ENCODE measurements at places on chromosomes 12 and 14. TPM values are rescaled to one million over a fixed set of nuclear protein-coding genes. Genes with fewer than 3 reads are reported as not detected.

GRCh38 chr14:87944987-87945604 is 47.9 kb downstream of the GALC start:
- DNase-seq, result no peak

AGAP2 gene
- 0.35 TPM for total RNA-seq

- DNase-seq, result no peak
Observed at GRCh38 chr12:112283546-112283945, 98.7 kb downstream of the HECTD4 start.

CLBA1 gene
- 3.5 TPM for total RNA-seq

DNA sequence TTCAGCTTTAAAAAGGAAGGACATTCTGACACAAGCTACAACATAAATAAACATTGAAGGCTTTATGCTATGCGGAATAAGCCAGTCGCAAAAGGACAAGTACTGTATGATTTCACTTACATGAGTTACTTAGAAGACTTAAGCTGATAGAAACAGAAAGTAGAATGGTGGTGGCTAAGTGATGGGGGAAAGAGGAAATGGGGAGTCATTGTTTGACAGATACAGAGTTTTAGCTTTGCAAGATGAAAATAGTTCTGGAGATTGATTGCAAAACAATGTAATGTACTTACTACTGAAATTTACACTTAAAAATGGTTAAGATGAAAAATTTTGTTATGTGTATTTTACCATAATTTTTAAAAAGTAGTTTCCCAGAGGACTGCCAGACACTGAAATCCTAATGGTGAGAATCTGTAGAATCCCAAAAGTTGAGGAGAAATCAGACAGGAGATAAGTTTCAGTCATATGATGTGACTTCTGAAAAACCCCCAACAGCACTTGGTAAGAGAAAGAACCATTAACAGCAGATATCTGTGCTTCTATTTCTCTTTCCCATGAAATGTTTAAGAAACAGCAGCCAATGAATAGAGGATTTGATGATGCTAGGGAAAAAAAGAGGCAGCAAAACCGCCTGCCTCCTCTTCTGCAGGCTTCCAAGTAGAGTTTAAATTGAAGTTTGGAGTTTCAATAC is 16.6 kb upstream of the CLEC2A start:
- no peak for DNase-seq

RAN gene
- 1,191 TPM for total RNA-seq

- DNase-seq, result peak; percentile 68
Observed at GRCh38 chr12:19572920-19573558, 133.7 kb downstream of the AEBP2 start.

DNA sequence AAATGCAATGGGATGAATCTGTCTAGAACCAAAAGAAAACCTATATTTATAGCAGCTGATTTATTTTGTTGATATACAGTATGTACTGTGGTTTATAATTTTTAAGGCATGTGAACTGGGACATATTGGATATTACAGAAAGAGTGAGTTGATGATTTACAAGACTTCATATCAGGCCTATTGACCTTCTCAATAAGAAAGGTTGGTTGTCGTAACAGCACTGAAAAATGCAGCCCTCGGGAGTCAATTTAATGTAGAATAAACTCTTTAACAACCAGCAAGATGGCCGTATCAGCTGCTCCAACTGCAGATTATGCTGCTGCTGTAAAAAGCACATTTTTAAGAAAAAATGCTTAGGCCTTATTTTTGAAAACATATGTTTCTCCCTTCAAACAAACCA is 407.3 kb downstream of the GXYLT1 start:
- no peak for DNase-seq

ACSS3 gene
- total RNA-seq, result 18.3 TPM

CATSPERB gene
- total RNA-seq, result 0.41 TPM

GRCh38 chr12:80187660-80188090 is 88.3 kb downstream of the OTOGL start:
- no peak for DNase-seq

MIP gene
- not detected for total RNA-seq

- DNase-seq, result no peak
Observed at GRCh38 chr12:96006727-96007126, 10.6 kb upstream of the HAL start.

FOXG1 gene
- total RNA-seq, result 0.14 TPM

ACTN1 gene
- 161 TPM for total RNA-seq

ANO4 gene
- total RNA-seq, result 1.3 TPM

DNA sequence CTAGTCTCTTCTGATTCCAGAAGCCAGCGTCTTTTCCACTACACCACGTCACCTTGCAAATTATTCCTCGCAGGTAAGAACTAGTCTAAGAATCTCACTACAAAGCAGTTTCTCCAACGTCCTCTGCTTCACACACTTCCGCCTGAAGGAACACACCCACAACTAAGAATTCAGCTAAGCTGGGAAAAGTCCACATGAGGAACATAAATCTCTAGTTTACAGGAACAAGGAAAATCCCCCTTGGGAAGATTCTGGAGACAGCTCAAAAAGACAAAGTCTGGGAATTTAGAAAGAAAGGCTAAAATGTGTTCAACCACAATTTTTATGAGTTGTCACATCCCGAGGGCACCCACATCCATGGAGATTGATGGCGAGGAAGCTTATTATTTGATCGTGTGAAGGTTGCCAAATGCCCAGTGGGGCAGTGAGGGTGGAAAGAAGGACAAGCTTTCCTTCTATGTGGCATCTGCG is 780.2 kb upstream of the TBX3 start:
- DNase-seq, result no peak

GRCh38 chr14:71579331-71579730 is 352.9 kb upstream of the RGS6 start:
- DNase-seq, result no peak

- DNase-seq, result no peak
Observed at GRCh38 chr12:27635349-27635972, 60.8 kb upstream of the REP15 start.

- peak; percentile 16 for DNase-seq
Observed at GRCh38 chr14:104537613-104537988, 42.0 kb upstream of the C14orf180 start.

- DNase-seq, result no peak
Observed at GRCh38 chr12:99976762-99977161, 8.0 kb downstream of the ANKS1B start.

All from H7 (cell line).